GM23338 (cell line): ENCODE measurements at places on chromosomes 4 and X. TPM values are rescaled to one million over a fixed set of nuclear protein-coding genes. Genes with fewer than 3 reads are reported as not detected.
A peak's percentile ranks its signal among the peaks of the same experiment; 100 is the strongest.

Gene TRMT44
- total RNA-seq, result 36.7 and 49.8 TPM in 2 replicates

Gene ADH1A
- not detected in 2 replicates for total RNA-seq

DNA sequence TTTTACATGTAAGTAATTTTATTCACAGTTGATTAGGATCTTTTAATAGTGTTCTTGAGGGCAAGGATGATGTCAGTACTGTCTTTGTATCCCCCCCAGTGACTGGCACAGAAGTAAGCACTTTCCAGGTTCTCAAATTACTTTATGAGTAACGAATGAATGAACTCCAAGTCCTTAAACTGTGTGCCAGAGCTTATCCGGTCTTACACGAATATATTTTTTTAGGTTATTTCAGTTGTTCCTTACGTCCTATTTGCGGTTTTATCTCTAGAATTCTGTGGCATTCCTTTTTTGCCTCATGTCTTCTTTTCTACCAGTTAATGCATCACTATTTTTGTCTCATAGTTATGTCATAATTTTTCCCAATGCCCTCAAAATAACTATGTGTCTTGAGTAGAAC is 106.9 kb upstream of the MID1IP1 start:
- no peak overlapping the region for H3K4me3 ChIP-seq
- no peaks in the 10 kb centered on the region for H3K27me3 ChIP-seq
- H3K27ac ChIP-seq, result no peak overlapping the region
- H3K4me1 ChIP-seq, result no peaks in the 10 kb centered on the region

GRCh38 chr4:78057135-78057599 is at the start of gene FRAS1:
FRAS1 (plus strand) TSS chr4:78057323; CDS start chr4:78058010, 687 bp downstream.
- H3K27ac ChIP-seq, result peak within 1 kb of the TSS; percentile 98
- no peaks in the 10 kb centered on the region; the same call in 1 of the 2 replicates for H3K36me3 ChIP-seq
- peaks cover 28% of the 10 kb centered on the region for H3K4me1 ChIP-seq

GRCh38 chr4:154450966-154451365 is 40.6 kb downstream of the DCHS2 start:
- no peak overlapping the region for H3K27ac ChIP-seq
- no peaks in the 10 kb centered on the region for H3K4me1 ChIP-seq
- no peak overlapping the region for H3K4me3 ChIP-seq
- no peaks in the 10 kb centered on the region for H3K27me3 ChIP-seq

DNA sequence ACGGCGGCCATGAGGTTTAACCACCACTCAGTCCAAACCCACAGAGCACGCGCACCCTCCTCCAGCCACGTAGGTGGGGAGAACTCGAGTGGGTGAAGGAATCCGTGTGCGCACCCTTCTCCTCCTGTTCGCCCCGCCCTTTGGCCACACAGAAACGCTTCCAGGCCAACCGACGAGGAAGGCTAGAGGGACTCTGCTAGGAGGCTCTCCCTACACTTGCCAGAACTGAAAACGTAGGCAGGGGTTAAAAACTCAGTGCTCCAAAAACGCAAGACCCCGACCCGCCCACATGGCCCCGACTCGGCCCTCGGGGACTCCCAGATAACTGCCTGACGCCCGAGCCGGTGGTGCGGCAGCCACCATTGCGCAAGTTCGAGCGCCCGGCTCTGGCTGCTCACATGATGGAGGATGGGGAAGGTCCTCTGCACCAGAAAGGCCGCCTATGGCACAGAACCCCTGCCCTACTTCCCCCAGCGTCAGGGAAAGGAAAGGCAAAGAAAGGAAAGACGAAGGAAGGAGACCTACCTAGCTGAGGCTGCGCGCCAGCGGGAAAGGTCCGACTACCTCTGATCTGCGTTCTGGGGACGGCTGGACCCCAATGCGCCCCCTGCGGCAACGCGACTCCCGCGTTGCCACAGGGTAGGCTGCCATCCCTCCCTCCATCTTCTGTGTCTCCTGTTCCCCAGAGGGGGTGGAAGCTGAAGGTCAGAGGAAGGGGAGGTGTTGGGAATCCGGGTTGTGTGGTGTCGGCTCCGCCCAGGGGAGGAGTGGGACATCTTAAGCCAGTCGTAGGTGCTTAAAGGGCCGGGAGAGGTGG is 201.9 kb upstream of the AGTR2 start:
- peak overlapping the region; percentile 88 for H3K27ac ChIP-seq
- H3K4me3 ChIP-seq, result peak overlapping the region; percentile 82
- H3K27me3 ChIP-seq, result no peaks in the 10 kb centered on the region
- H3K4me1 ChIP-seq, result peaks cover 16% of the 10 kb centered on the region; the same call in 1 of the 2 replicates
- peak; percentile 90 for DNase-seq
- no peaks in the 10 kb centered on the region for H3K36me3 ChIP-seq

DNA sequence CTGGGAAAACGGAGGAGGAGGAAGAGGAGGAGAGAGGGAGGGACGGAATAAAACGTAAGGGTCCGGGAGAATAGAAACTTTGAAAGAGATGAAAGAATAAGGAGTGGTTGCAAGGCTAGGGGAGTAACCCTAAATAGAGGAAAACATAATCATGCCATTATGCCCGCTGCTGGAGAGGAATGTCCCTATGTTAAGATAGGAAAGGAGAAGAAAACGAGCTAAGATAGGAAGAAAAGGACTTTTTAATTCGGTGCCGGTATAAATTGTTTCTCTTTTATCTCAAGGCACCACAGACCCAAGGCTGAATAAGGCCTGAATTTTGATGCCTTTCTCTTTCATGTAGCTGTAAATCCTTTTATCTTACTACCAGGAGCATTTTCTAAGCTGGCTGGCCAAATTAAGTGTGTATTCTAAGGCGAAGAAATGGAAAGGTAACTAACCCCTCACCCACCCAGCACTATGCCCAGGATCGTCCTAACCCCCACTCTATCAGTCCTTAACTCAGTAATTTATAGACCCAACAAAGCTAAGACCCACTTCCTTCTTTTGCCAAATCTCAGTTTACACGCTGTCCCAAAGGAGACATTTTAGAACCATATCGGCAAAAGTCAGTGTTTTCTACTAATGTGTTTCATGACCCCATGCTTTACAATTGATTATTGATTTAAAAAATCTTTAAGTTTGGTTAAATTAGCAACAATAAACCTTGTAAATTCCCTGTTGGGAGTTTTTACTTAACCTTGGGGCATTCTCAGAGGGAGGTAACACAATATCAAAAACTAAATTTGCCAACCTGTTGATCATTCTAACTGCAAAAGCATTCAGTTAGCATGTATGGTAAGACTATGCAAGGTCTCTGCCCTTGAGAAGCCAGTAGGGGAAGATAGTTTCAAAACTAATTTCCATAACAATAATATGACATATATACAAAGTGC is 1.1 kb upstream of the CUL4B start:
- peak overlapping the region; percentile 80 for H3K4me3 ChIP-seq
- H3K27ac ChIP-seq, result peak overlapping the region; percentile 78
- no peaks in the 10 kb centered on the region for H3K27me3 ChIP-seq
- peaks cover 6% of the 10 kb centered on the region for H3K4me1 ChIP-seq
- H3K36me3 ChIP-seq, result no peaks in the 10 kb centered on the region

DNA sequence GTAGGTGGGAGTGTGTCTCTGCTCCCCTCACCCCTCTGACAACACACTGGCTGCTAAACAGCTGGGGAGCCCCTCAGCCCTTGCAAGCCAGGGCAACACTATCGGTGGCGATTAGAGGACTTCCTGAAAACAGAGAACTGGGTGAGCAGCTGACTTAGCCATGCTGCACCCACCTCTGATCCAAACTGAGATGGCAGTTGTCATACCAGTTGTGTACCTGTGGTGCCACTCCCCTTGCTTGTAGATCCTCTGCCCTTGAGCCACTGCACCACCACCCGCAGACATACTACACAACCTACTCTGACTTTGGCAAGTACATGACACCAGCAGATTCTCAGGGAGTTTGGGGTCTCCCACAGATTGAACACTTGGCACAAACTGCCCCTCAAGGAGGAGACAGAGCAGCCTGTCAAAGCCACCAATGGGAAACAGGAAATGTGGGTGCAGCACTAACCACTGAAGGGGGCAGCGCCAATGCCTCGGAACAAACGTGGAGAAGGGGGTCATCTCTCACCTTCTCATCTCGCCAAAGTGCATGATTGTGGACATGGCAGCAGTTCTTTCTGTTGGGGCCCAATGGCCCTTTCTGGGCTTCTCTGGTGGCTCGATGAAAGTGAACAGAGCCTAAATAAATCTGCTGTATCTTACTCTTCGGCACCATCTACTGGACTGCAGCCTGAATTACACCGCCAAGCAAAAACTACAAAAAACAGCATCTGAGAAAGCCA is 119.8 kb downstream of the NEK1 start:
- H3K27ac ChIP-seq, result no peak overlapping the region
- DNase-seq, result peak; percentile 72
- no peaks in the 10 kb centered on the region for H3K36me3 ChIP-seq

DNA sequence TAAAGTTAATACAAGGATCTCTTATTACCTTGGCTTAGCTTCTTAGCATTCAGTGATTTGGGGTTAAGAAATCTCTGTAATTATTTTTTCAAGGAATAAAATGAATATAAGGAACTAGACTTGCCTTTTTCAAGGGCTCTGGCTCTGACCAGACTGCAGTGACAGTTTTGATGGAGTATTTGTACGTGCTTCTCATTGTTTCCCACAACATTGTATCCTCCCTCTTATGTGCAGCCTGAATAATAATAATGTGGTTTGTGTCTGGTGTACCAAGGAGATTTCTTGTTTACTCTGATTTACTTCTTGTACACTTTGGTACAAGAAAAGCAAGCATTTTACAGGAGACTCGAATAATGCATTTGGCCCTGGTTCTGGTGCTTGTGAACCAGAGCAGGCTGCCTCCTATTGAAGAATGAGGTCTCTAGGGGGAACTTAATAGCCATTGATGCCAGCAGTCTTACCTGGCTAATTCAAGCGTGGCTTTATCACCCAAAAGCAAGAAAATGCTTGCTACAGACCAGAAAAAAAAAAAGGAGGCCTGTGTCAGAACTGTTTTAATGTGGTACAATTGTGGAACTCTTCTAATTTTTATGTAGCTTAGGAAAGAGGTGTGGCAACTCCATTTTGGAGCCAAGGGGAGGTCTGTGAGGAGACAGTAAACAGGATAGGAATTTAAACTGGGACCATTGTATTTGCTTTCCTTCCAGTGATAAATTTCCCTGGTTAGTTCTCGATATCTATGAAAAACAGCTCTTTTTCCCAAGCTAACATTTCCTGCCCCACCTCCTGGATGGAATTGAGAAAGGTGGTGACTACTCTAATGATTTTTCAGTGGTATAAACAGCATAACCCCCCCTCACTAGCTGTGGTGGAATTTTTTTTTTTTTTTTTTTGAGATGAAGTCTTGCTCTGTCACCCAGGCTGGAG is 5.6 kb downstream of the OTC start:
- H3K4me3 ChIP-seq, result no peak overlapping the region
- no peak for DNase-seq
- H3K27ac ChIP-seq, result no peak overlapping the region
- no peaks in the 10 kb centered on the region for H3K4me1 ChIP-seq
- no peaks in the 10 kb centered on the region for H3K27me3 ChIP-seq
